Activated naive CD8-positive, alpha-beta T cell treated with anti-CD3 and anti-CD28 coated beads, Interleukin-2, amount 10 ng/mL, durations not matched to agents 7 days and 5 days (primary cell): ENCODE measurements at places on chromosomes 7 and 10. TPM values are rescaled to one million over a fixed set of nuclear protein-coding genes. Genes with fewer than 3 reads are reported as not detected.

Gene HECW1
- total RNA-seq = not detected

GRCh38 chr7:139574618-139575337 lies 51.3 kb downstream of the CLEC2L start:
- DNase-seq = no peak

DNA sequence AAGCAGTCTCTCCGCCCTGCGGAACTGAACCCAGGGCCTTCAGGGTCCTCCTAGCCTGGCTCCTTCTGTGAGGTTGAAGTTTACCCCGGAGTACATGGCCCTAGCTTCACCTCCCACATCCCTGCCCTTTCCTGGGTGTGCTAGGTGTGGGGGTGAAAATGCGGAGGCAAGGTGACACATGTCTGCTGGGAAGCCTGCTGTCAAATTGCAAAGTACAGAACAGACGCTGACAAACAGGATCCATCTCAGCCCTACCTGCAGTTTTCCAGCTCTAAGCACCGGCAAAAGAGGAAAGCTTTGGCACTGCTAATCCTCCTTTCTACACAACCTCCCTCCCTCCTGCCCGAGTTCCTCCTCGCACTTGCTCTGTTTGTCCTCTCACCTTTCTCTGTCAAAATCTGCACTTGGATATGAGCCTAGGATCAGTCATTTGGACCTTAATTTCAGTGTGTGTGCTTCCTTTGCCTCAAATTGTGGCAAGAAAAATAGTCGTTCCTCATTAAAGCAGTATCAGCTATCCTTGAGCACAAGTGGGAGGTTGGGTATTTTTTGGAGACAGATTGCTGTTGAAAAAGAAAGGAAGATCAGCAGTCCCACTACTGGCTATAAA lies 14.4 kb upstream of the GPR15LG start:
- no peak for DNase-seq

DNA sequence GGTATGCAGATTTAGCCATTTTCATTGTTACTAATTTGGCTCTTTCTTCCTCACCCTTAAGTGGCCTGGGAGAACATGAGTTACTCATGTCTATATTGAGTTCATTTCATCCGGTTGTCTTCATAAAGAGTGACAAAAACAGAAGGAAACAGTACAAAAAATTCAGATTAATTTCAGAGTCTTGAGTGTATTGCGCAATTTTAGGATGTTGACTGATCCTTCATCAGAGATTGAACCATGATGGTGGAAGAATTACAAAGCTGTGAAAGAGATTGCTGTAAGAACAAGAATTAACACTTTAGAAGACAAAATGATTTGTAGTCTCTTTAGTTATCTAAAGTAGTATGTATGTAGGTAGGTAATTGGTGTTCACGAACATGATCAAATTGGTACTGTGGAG lies 194.0 kb upstream of the PPP1R3A start:
- DNase-seq = no peak
